CD4-positive, alpha-beta memory T cell (primary cell): ENCODE measurements at places on chromosomes 7 and 10. TPM values are rescaled to one million over a fixed set of nuclear protein-coding genes. Genes with fewer than 3 reads are reported as not detected.

DNA sequence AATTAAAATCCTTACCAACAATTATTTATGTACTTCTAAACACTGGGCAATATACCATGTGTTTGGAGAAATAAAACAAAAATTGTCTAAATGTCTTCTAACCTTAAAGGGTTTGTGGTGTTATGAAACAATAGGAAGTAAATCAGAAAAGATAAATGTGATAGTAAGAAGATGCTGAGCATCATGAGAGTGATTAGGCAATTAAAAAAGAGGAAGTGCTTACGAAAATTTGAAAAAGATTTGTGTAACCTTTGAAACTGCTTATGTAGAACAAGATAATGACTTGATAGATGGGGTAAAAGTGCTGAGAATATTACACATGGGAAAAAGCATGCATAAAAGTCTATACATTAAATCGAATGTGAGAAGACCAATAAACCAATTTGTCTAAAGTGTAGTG is 573.4 kb upstream of the CNTNAP2 start:
- no peak for DNase-seq
- no peak overlapping the region for H3K27ac ChIP-seq
- no peaks in the 10 kb centered on the region for H3K27me3 ChIP-seq
- H3K36me3 ChIP-seq, result no peaks in the 10 kb centered on the region

TMEM26 gene
- total RNA-seq, result not detected

- H3K4me1 ChIP-seq, result peaks cover 21% of the 10 kb centered on the region
- no peak overlapping the region for H3K27ac ChIP-seq
- no peaks in the 10 kb centered on the region for H3K36me3 ChIP-seq
- no peaks in the 10 kb centered on the region for H3K27me3 ChIP-seq
- no peak overlapping the region for H3K4me3 ChIP-seq
Observed at GRCh38 chr10:67779465-67780203, 58.4 kb downstream of the DNAJC12 start.

GRCh38 chr10:72094574-72094973 is 6.2 kb upstream of the SPOCK2 start:
- H3K4me1 ChIP-seq, result peaks cover 18% of the 10 kb centered on the region
- H3K36me3 ChIP-seq, result no peaks in the 10 kb centered on the region
- no peak for DNase-seq

- H3K4me1 ChIP-seq, result peaks cover 5% of the 10 kb centered on the region
- H3K27me3 ChIP-seq, result no peaks in the 10 kb centered on the region
- no peak for DNase-seq
- H3K36me3 ChIP-seq, result no peaks in the 10 kb centered on the region
Observed at GRCh38 chr7:143315776-143316175, at the start of gene CLCN1. CLCN1 (plus strand) TSS chr7:143316111; CDS start chr7:143316213, 102 bp downstream.
